ENCODE measurements at places on chromosomes 1 and 21.

DNA sequence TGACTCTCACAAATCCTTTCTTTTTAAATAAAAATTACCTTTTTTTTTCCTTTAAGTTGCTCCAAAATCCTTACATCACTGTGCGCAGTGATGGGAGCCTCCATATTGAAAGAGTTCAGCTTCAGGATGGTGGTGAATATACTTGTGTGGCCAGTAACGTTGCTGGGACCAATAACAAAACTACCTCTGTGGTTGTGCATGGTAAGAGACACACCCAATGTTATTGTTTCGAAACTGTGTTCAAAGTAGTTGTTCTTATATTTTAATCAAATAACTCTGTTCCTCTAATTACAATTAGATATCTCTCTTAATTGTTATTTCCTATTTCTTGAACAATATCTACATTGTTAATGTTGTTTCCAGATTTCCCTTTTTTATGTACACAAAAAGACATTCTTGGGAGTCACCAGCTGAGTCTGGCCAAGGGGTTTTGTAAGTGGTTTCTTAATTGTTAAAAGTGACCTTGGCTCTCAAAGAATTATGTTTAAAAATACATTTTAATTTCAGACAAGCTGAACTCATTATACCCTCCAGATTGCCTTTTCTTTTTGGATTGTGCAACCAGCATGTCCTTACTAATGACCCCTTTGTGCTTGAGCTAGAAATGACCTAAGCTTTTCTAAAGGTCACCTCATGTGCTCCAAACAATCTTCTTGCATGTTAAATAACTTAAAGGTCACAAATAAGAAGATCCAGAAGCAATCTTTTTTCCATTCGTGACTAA lies 250.1 kb downstream of the HMCN1 start:
- DNase-seq, result no peak

- no peak for DNase-seq
Observed at GRCh38 chr1:162187687-162188276, 118.3 kb downstream of the NOS1AP start.

GRCh38 chr1:228079013-228079412 lies 3.5 kb upstream of the ARF1 start:
- no peak for DNase-seq

DNA sequence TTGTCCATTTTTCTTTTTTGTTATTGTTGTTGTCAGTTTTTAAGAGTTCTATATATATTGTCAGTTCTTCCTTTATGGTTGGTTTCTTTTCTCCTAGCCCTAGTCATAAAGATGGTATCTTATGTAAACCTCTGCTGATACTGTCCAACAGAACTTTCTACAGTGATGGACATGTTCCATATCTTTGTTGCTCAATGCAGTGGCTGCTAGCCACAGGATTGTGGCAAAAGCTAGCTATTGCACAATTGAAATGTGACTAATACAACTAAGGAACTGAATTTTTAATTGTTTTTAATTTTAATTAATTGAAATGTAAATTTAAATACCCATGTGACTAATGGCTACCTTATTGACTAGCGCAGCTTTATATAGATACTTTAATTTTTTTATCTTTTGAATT lies 411.8 kb upstream of the PTBP2 start:
- no peak for DNase-seq

GRCh38 chr21:31930001-31930400 lies 57.2 kb downstream of the HUNK start:
- DNase-seq, result no peak

DNA sequence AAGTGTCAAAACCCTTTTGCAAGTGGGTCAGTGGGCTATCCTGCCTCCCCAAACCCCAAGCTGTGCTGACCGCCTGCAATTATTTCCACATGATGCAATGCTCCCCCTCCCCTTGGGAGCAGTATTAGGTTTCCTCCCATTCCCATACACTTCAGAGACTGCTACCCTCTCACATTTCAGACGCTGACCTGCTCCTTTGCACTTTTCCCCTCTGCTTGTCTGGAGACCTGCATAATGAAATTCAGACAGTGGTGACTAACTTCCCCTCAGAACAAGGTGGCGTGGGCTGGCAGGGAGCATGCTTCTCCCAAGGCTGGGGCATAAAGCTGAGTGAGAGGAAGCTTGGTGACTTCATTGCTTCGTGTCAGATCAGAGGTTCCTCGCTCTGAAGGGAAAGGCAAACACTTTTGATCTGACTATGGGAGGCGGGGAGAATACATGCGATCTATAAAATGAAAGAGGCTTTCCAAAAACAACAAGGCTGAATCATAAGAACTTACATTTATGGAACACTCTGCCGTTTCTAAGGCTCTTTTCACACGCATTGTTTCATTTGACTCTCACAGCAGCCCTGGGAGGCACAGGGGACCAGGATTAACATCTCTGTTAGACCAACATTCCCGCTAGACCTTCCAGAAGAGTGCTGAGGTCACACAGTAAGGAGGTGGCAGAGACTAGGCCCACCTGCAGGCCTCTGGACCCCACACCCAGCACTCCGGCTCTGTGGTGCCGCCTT lies 27.5 kb upstream of the ROR1 start:
- DNase-seq, result no peak

DNA sequence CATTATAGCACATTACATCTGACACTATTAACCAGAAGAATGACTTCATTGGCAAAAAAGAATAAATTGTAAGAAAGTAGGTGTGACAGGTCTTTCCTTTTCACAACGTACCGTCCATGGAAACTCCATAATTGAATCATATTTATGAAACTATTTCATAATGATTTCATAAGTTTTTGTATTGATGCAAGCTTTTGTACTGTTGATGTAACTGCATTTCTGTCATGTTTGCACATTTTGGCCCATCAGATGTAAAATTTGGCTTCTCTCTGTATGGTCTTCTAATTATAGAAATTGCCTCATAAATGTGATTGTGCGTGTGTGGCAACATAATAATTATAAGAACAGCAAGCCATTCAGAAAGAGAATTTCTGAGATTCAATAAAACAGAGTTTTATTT lies 180.7 kb upstream of the ZNHIT6 start:
- no peak for DNase-seq
